ENCODE measurements at places on chromosomes 5 and 9. TPM values are rescaled to one million over a fixed set of nuclear protein-coding genes. Genes with fewer than 3 reads are reported as not detected.

IRX2 gene
- total RNA-seq, result not detected

DNA sequence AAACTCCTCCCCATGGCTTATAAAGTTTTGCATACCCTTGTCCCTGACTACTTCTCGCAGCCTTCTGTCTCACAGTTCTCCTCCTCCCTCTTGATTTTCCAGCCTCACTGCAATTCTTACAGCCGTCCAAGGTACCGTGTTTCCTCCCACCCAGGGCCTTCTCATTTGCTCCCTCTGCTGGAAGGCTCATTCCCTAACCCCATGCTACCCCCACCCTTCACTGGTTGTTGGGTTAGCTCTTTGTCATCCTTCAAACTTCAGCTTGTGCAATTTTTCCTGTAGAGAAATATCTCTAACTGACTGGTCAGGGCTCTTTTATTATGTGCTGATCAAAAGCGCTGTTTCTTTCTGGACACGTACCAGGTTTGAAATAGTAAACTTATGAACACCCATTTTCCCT lies 329.2 kb downstream of the EBF1 start:
- peak; percentile 65 for DNase-seq

GRCh38 chr9:11755951-11756350 lies 937.2 kb upstream of the TYRP1 start:
- DNase-seq, result no peak

- no peak for DNase-seq
These were observed 4.0 kb downstream of the ETF1 start for GRCh38 chr5:138538943-138539627.

DNA sequence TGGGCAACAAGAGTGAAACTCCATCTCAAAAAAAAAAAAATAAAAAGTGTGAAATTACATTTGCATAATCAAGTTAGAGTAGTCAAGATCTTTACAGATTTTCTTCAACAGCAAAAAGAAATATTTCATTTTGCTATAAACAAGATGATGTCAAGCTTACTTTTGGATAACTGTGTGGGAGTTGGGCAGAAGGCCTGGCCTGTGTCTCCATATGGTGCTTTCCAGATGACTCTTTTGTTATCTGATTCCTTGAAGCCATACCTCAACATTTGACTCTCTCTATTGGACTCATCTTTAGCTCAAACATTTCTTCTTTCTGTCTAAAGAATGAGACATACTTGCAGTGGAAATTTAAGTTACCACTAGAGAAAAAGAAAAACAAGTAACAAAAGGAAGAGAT lies 246.8 kb downstream of the MSX2 start:
- no peak for DNase-seq

Measured in OCI-LY7 (cell line).